ENCODE measurements at places on chromosomes 13 and 19.
A peak's percentile ranks its signal among the peaks of the same experiment; 100 is the strongest.

GRCh38 chr19:54316746-54317107, 3.8 kb upstream of the LILRA5 start:
- no peak for DNase-seq

- no peak for DNase-seq
These were observed 1305.2 kb upstream of the PCDH9 start for GRCh38 chr13:68535329-68535728.

- no peak for DNase-seq
These were observed 73.3 kb upstream of the NBEA start for GRCh38 chr13:34868733-34869132.

GRCh38 chr13:113879017-113879416, 15.1 kb upstream of the GAS6 start:
- no peak for DNase-seq

- no peak for DNase-seq
These were observed 85.6 kb downstream of the RXFP2 start for GRCh38 chr13:31824705-31825517.

DNA sequence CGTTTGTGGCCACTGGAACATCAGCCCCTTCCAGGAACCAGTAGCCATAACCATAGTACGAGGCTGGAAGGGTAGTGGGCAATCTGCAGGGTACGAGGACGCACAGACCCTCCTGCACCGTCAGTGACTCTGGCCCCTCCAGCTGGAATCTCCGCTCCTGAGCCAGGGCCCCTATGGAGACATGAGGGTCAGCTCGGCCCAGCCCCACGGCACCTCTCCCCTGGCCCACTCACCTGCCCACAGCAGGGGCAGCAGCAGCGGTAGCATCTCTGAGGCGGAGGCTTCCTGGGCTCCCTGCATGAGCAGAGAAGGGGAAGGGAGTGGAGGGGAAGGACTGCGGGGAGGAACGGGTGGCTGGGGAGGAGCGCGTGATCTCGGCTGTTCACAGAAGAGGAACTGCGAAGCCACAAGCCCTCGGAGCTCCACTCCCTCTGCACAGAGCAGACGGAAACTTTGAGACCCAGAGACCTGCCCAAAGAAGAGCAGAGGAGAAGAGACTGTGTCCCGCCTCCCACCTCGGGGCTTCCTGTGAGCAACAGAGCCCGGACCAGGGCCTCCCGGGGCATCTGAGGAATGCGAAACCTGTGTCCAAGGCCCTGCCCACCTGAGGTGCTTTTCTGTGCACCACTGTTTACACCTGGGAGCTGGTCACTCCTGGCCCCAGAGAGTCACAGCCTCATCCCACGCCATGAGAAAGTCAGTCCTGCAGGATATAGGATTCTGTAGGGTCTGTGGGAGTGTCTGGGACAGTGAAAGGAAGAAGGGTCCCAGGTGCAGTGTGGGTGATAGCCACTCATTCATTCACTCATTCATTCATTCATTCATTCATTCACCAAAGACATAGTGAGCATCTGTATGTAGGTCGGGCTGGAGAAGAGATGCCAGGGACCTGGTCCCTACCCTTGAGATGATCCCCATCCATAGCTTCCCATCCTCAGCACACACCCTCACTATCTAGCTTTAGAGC, at the start of gene SIGLEC6:
TSS of gene SIGLEC6 (minus strand) at position 322 of the 967 bp plus-strand sequence. CDS start at position 300, 22 bp downstream.
- DNase-seq, result peak; percentile 43

DNA sequence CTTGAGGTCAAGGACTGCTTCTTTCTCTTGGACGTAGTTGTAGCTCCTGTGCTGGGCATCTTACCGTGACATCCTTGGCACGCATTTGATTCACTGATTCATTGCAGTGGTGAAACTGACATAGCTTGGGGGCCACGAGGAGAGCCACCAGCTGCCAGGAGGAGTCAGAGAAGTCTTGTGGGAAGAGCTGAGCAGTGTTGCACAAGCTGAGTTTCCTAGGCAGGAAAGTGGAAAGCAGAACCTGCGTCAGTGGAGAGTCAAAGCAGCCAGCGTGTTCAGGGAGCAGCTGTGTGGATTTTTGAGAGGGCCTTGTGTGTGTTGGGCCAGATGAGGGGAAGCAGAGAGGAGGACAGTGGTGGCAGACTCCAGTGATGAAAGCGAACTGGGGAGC, 5.3 kb upstream of the GPR183 start:
- no peak for DNase-seq

DNA sequence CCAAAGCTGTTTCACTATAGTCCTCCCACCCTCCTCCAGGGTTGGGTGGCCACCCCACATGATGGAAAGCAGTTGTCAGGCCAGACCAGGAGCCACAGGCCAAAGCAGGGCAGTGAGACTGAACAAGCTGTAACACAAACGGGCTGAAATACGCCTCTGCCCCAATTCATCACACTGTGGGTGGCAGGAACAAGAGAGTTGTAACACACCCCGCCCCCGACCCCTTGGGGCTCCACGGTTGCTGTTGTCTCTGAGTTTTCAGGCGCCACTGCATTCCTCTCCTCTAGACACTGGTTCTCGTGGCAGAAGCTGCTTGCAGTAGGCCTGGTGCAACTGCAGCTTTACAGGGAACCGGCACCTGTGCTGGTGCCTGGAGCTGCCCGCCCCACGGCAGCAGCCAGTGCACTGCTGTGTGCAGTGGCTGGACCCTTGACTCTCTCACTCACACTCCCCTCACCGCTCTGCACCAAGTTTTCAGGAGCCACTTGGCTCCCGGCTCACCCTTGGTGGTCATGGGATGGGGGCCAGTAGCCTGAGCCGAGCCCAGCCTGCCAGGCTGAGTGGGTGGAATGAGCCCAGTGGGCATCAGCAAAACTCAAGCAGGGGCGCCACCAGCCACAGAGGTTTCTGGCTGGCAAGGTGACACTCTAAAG, 1314.5 kb upstream of the MIR17HG start:
- DNase-seq, result no peak

- no peak for DNase-seq
These were observed 9.0 kb upstream of the CEBPA start for GRCh38 chr19:33311326-33311682.

DNA sequence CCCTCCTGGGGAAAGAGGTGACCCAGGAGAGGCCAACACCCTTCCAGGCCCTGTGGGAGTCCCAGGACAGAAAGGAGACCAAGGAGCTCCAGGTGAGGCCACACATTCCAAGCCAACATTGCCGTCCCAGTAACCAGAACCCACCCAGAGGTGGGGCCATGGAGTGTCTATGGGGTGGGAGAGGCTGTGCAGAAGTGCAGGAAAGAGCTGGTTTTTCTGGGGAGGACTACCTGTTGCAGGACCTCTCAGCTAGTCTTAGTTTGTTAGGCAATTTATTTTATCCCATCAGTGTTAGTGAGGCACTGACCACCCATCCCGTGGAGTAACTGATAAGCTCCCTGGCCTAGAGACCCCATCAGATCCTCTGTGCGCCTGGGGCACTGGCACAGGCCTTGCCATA, 66.1 kb downstream of the RAB20 start:
- DNase-seq, result no peak

- no peak for DNase-seq
These were observed 357.8 kb downstream of the DCT start for GRCh38 chr13:94121686-94122085.

GRCh38 chr19:49845414-49845813, 5.5 kb upstream of the PTOV1 start:
- DNase-seq, result no peak

GRCh38 chr13:38419312-38419873, 69.7 kb downstream of the UFM1 start:
- no peak for DNase-seq

- no peak for DNase-seq
These were observed 8.2 kb downstream of the MYCBP2 start for GRCh38 chr13:77318741-77319140.
